ENCODE measurements at places on chromosomes 2 and 18.

GRCh38 chr2:128568106-128568505 is 249.4 kb upstream of the HS6ST1 start:
- no peak for DNase-seq

GRCh38 chr2:215019521-215020145 is 118.8 kb downstream of the ABCA12 start:
- DNase-seq, result no peak

GRCh38 chr2:197097578-197098366 is 171.3 kb upstream of the PGAP1 start:
- DNase-seq, result peak; percentile 83

GRCh38 chr18:65752625-65753325 is 2.0 kb downstream of the CDH7 start:
- no peak for DNase-seq

GRCh38 chr2:3864943-3865865 is 161.8 kb downstream of the DCDC2C start:
- DNase-seq, result no peak

GRCh38 chr18:49041435-49042245 is 90.9 kb upstream of the SMAD7 start:
- DNase-seq, result no peak

DNA sequence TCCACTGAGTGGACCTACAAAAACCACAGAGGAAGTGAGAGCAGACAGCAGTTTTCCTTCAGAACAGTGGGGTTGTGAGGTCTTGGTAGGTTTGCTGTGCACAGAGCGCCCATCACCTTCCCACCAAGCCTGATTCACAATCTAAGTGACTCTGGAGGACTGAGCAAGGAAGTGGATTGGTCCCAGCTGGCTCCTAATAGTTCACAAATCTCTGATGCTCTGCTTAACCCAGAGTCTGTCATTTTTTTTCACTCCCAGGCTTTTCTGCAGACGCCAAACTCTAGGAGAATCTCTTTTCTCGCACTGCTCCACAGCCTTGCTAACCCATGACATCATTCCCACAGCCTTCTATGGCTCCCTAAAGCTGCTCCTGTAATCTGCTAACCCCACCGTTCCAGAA is 280.4 kb downstream of the C1D start:
- no peak for DNase-seq

DNA sequence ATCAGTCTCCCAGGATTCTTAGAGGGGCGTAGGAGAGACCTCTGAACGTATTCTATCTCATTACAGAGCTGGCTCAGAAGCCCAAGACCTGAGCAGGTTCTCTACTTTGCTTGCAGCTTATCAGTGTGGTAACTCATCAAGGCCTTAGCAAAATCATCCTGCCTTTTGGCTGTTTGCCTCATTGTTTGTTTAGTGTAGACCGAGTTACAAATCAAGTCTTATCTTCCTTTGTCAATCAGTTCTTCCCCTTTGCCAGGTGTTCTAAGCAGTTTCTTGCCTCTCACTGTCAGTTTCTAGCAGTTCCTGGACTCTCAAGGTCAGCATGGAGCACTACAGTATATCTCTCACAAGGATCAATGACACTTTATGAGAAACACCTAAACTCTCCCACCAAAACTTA is 30.9 kb upstream of the NAB1 start:
- no peak for DNase-seq

GRCh38 chr2:128411431-128411830 is 92.8 kb upstream of the HS6ST1 start:
- no peak for DNase-seq

DNA sequence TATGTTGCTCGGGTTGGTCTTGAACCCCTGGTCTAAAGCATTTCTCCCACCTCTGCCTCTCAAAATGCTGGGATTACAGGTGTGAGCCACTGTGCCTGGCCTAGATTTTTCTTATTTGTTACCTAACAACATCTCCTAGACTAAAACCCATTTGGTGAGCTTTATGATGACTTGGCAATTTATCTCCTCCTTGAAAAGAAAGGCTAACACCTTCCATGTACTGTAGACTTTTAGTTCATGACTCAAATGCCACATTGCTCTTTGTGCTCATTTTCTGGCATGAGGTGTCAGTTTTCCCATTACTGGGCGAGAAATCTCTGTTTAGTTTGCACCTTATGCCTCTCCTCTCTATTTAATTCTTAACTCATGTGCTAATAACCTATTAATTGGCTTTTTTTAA is 12.3 kb upstream of the SERPINB5 start:
- no peak for DNase-seq

- DNase-seq, result no peak
Observed at GRCh38 chr2:217290467-217290866, 430.6 kb upstream of the TNP1 start.

DNA sequence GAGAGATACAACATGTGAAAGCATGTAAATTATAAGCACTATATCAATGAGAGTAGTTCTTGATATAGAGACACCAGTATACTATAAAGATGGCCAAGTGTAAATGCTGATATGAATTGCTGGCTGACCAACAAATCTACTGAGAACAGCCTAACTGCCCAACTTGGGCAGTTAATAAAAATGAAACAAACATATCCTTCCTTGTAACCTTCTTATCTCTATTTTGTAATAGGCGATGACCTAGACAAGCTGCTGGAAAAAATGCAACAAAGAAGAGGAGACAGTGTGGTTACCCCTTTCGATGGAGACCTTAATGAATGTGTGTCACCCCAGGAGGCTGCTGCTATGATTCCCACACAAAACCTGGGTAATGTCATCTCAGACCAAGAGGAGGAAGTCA is 148.7 kb downstream of the ESCO1 start:
- no peak for DNase-seq
